ENCODE measurements at places on chromosomes 7 and 10.

DNA sequence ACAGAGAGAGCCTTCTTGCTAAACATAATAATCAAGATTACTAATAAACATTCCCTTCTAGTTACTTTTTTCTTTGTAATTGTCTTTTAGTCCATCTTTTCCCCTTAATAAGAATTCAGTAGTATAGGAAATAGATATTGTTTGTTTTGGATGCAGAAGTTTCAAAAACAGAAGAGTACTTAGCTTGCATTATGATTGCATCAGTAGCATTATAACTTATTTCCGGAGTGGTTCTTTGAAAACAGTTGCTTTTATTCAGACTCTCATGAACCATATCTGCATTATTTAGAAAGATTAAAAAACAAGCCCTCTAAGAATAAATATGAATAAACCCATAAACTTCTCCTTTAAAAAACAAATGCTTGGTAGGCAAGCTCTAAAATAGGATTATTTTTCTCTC, 34.0 kb upstream of the DKK1 start:
- no peak for DNase-seq

DNA sequence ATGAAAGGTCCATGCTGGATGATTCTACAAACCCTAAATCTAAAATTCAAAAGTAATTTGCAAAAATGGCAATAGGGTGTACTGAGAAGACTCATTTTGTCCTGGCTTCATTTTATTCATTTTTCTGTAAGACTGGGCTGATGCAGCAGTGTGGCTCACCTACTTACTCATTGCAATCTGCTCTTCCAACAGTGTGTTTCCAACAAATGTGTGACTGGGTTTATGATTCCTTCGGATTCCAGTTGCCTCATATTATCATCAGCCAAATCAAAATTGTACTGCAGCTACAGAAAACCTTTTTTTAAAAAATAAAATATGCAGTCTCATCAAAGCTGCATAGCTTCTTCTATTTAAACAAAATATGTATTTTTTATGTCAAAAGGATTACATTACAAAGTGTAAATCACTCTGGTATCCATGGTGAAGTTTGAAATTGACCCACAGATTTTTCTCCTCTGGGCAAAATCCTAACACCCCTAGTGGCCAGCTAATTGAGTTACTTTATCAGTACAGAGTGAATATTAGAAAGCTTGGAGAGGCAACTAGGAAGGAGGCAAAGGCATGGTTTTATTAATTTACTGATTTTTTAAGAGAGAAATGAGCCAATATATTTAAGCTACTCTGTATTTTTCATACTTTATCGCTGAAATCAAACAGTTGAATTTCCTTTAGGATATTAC, 390.3 kb downstream of the MAGI2 start:
- DNase-seq = no peak

- no peak for DNase-seq
Observed at GRCh38 chr10:97087296-97087695, 98.5 kb downstream of the SLIT1 start.

GRCh38 chr7:34322841-34323240, 335.2 kb upstream of the NPSR1 start:
- DNase-seq = no peak

GRCh38 chr10:38038932-38039245, 28.4 kb downstream of the ZNF33A start:
- DNase-seq = no peak

DNA sequence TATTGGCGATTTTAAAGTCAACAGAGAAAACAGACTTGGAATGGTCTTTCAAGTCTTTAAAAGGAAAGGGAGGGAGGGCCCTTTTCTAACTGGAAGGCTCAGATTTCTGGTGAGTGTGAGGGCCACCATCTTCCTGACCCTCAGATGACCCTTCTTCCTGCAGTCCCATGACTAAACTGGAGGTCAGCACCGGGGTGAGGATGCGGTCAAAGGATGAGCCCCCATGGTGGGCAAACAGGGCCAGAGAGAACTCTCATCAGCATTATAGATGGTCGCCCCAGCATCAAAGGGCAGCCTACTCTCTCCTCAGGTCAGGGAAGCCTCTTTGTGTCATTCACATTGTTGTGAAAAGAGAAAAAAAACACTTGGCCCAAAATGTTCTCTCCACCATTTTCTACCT, 219.2 kb downstream of the LRMDA start:
- DNase-seq = no peak
